ENCODE measurements at places on chromosomes 11 and 22.

DNA sequence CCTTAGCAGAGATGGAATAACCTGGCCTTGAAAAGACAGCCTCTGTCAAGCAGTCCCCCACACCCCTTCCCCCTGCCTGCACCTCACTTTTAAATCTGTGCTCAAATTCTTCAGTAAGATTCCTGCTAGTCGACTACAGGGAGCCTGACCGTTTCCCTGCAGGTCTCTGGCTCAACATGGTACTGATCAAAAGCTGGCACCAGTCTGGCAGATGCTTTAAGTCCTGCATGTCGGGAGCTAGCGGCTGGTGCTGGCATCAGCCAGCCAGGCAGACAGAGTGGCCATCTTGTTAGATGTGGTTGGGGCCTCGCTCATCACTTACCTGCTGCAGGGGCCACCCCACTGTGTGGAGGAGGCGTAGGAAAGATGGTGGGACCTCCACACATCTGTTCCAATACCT is 204.4 kb upstream of the SORL1-AS1 start:
- no peak for DNase-seq

GRCh38 chr22:42643634-42644421 is 3.4 kb upstream of the ATP5MGL start:
- DNase-seq: no peak

- no peak for DNase-seq
These were observed 19.5 kb downstream of the GNAZ start for GRCh38 chr22:23089633-23090456.

DNA sequence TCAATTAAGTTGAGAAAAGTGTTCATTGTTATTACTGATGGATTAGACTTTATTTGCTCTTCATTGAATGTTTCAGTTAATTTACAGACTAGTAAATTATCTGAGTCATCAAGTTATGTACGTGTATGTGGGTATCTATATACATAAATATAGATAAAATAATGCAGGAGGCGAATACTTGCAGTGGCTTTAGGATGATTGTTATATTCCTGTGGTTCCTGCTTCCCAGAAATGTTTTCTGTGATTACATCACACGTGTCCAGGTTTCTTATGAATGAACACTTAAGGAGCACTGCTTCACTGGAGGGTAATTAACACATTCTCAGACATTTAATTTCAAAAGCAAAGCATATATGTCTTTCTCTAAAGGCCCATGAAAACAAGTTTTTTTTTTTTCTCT is 28.4 kb downstream of the YAP1 start:
- DNase-seq: no peak

GRCh38 chr11:91158297-91158696 is 935.4 kb upstream of the CHORDC1 start:
- no peak for DNase-seq

DNA sequence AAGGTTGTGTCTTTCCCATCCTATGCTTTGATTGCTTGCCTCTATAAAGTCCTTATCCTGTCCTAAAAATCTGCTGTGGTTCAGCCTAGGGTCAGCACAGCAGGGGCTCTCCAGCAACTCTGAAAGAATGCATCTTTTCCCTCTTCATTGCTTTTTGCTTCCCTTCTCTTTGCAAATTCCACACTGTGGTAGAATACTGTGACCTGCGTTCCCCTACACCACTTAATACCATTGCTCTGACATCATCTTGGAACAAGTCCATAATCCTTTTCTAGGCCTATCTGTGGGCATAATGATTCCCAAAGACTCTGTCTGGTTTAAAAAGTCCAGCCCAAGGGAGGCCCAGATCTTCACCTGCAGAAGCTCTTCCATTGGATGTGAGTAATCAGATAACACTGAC is 177.7 kb downstream of the NAV2 start:
- no peak for DNase-seq

GRCh38 chr11:57499413-57499982 is 16.0 kb downstream of the SLC43A1 start:
- DNase-seq: no peak

DNA sequence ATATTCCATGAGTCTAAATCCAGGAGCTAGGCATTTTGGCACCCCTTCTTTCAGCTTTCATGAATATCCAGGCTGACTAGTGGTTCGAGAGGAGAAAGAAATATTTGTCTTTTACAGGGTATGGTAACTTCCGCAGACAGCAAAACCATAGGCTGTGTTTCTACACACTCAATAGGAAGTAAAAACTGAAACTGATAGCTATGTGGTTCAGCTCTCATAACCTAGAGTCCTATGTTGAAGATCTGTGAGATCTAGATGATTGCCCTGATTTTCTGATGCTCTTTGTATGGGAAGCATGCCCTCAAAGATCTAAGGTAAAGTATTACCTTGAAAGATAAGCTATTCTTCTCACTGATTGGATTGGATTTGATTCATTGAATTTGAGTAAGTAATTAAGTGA is 118.3 kb downstream of the CD44 start:
- DNase-seq: no peak

- no peak for DNase-seq
These were observed 12.4 kb downstream of the CAVIN3 start for GRCh38 chr11:6307876-6308275.

DNA sequence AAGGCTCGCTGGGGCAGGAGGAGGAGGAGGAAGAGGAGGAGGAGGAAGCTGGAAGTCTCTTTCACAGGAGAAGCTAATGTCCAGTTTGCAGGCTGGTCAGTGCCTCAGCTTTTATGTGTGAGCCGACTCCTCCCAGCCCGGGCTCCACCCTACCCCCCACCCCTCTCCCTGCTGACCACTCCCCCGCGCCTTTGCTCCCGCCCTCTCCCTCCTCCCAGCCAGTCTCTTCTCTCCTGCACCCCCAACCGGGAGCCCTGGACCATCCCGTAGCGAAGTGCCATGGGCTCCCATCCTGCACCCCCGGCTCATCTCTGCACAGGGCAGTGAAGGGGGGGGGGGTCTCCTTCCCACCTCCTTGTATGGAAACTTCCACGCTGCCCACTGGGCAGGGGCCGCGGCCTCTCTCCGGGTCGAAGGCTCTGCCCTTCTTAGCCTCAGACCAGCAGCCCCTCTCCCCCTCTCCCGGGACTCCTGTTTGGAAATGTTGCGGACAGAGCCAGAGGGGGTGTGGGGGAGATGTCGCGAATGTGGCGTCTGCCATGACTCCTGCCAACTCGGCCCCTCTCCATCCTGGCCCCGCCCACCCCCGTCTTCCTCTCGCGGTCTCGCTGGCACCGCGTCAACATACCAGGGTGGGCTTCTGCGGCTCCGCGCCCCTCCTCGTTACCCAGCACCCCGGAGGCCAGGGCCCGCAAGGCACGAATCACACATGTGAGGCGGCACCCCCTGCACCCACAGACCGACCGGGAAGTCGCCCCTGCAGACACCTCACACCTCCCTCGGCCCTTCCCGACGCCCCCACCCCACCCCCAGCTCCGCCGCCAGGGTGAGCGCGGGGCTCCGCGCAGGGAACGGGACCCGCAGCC is 1.8 kb downstream of the IGF2 start:
- no peak for DNase-seq

GRCh38 chr11:12389676-12390657 is 12.6 kb downstream of the PARVA start:
- no peak for DNase-seq

DNA sequence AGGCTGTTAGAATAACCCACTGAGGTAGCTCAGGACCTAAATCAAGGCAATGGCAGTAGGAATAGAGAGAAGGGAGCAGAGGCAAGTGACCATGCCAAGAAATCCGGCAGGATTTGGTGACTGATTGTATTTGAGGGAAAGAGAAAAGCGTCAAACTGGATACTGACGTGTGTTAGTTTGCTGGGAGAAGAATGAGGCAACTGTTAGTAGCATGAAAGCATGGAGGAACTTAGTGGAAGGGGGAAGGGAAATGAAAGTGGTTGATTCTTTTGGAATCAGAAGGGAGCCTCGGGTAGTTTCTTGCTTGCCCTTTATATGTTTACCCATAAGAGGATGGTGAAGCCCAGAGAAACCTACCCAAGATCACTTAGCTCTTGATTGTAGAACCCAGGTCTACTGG is 8.3 kb downstream of the PPFIBP2 start:
- DNase-seq: no peak

- no peak for DNase-seq
These were observed 40.8 kb upstream of the OPCML start for GRCh38 chr11:133573081-133573480.

DNA sequence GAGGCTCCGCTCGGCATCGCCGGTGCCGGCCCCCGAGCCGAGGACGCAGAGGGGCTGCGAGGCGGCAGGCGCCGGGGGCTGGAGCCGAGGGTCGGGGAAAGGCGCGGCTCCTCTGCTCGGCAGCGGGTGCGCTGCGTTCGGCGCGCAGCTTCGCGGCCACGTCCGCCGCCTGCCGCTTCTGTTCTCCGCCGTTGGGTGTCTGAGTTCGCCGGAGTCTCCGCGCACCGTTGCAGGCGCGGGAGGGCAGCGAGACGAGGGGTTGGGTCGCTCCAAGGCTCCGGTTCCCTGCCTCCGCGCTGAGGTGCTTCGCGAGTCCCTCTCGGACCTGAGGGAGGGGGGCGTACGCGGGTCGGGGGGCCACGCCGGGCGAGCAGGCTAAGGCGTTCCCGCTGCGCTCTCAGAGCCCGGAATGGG is 347 bp downstream of the MN1 start:
- no peak for DNase-seq

GRCh38 chr11:112962579-112963367 is 1.6 kb downstream of the NCAM1 start:
- DNase-seq: no peak

DNA sequence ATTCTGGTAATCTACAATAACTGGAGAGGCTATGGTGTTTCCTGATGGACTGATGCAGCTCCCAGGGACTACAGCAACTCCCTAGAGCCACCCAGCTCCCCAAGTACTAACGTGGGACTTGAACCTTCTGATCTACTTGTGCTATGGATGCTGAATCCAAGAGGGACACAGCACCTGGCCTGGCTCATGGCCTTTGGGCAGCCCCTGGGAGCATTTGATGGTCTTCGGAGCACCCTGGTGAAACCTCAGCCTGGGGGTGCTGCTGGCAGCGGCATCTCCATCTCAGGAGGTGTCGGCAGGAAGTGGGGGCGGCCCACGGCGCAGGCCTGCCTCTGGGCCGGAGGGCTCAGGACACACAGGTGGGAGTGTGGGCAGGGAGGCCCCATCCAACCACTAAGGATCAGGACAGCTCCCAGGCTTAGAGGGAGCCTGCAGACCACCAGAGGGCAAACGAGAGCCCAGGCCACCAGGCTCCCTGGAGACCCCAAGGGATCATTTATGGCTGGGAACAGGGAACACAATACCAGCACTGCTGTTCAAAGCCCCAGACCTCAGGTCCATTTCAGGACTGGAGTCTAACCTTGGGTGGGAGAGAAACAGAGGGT is 8.7 kb downstream of the EHD1 start:
- no peak for DNase-seq

- DNase-seq: no peak
These were observed 21.6 kb downstream of the OR51E1 start for GRCh38 chr11:4665424-4665823.

GRCh38 chr11:125270711-125271110 is 106.2 kb downstream of the PKNOX2 start:
- DNase-seq: no peak

GRCh38 chr22:36234919-36235318 is 4.4 kb downstream of the APOL2 start:
- DNase-seq: no peak

- DNase-seq: no peak
These were observed 63.4 kb upstream of the SLC35C1 start for GRCh38 chr11:45741582-45741981.

- no peak for DNase-seq
These were observed 42.6 kb upstream of the SHANK2 start for GRCh38 chr11:71294846-71295600.

- peak; percentile 36 for DNase-seq
These were observed 1.1 kb upstream of the TTLL1 start for GRCh38 chr22:43090130-43090789.

DNA sequence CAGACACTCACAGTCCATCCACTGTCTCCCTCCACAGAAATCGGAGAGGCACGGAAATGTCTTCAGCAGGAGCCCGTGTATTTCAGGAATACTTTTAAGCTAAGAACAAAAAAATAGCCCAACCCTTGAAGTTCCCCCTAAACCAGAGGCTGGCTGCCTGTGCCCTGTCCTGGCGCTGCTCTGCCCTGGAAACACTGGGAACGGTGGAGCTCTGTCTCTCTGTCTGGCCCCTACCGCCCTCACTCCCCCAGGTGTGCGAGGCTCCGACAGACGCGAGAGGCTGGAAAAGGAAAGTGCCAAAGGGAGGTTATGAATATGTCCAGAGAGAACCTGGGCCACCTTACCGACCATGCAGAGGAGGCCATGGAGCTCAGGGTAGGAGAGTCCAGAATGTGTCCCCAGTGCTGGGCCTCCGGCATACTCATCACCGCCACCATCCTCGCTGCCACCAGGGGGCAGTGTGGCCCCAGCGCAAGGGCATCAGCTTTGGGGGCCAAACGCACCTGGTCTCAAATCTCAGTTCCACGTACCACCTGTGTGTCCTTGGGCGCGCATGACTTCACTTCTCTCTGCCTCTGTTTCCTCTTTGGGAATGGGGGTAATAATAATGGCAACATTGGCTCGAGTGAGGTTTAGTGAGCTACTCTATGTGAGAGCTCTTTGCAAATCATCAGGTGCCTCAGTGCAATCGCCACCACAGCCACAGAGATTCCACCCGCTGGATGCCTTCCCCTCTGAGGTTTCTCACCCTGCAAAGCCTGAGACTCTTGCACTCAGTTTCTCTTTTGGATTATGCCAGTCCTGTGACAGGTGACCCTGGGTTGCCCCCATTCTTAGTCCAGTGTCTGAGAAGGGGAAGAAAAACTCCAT is 10.4 kb upstream of the SLCO2B1 start:
- no peak for DNase-seq

- DNase-seq: no peak
These were observed 13.8 kb upstream of the POGLUT3 start for GRCh38 chr11:108511851-108512474.

GRCh38 chr11:12689029-12689755 is 15.0 kb downstream of the TEAD1 start:
- no peak for DNase-seq

- no peak for DNase-seq
These were observed 532.3 kb downstream of the SOX6 start for GRCh38 chr11:15824060-15824459.

DNA sequence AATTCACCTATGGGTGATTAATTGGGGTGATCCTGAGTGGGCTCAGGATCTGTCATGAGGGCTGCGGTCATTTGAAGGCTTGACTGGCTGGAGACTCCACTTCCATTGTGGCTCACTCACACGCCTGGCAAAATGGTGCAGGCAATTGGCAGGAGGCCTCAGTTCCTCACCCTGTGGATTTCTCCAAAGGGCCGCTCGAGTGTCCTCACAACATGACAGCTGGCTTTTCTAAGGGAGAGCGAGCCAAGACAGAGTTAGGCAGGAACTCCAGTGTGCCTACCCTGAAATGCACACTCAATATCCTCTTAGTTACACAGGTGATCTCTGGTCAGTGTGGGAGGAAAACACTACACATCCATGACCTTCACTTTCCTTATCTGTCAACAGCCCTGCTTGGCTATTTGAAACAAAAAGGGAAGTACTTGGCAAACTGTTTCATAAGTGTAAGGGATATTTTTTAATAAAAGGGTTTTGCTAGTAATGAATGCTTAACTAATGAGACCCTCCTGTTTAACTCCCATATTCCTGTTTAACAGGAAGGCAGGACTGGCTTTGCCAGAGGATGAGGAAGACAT is 25.7 kb downstream of the OSBP2 start:
- no peak for DNase-seq

GRCh38 chr11:2990617-2991451 is 1.3 kb downstream of the NAP1L4 start:
- DNase-seq: no peak
